ENCODE measurements at places on chromosomes 6 and 20. TPM values are rescaled to one million over a fixed set of nuclear protein-coding genes. Genes with fewer than 3 reads are reported as not detected.

GRCh38 chr20:48739395-48740291 lies 88.2 kb downstream of the PREX1 start:
- peaks cover 22% of the 10 kb centered on the region for H3K27me3 ChIP-seq

- no peaks in the 10 kb centered on the region for H3K27me3 ChIP-seq
- no peak overlapping the region for H3K4me3 ChIP-seq
- H3K4me1 ChIP-seq, result no peaks in the 10 kb centered on the region
- DNase-seq, result no peak
These were observed 1.3 kb upstream of the HLA-B start for GRCh38 chr6:31358302-31358701.

GRCh38 chr6:50989123-50989522 lies 170.5 kb downstream of the TFAP2B start:
- H3K27ac ChIP-seq, result no peak overlapping the region
- no peak for DNase-seq
- H3K27me3 ChIP-seq, result no peaks in the 10 kb centered on the region
- no peaks in the 10 kb centered on the region for H3K4me1 ChIP-seq

GRCh38 chr20:3980260-3981131 lies 34.9 kb downstream of the RNF24 start:
- no peaks in the 10 kb centered on the region for H3K27me3 ChIP-seq
- peak overlapping the region; percentile 78 for H3K27ac ChIP-seq
- peak overlapping the region; percentile 24 for H3K4me3 ChIP-seq
- no peaks in the 10 kb centered on the region for H3K36me3 ChIP-seq

GRCh38 chr6:18308070-18308735 lies 43.9 kb upstream of the DEK start:
- H3K4me1 ChIP-seq, result no peaks in the 10 kb centered on the region
- no peaks in the 10 kb centered on the region for H3K27me3 ChIP-seq

ALDH8A1 gene
- total RNA-seq, result 1.1 TPM

COL12A1 gene
- 75.7 TPM for total RNA-seq

PKHD1 gene
- total RNA-seq, result 0.15 TPM
